Neural crest cell (in vitro differentiated cells): ENCODE measurements at places on chromosomes 4 and X. TPM values are rescaled to one million over a fixed set of nuclear protein-coding genes. Genes with fewer than 3 reads are reported as not detected.

- no peaks in the 10 kb centered on the region for H3K36me3 ChIP-seq
- H3K4me3 ChIP-seq = no peak overlapping the region
- H3K4me1 ChIP-seq = no peaks in the 10 kb centered on the region
Measured at GRCh38 chr4:8910100-8910821, 38.6 kb upstream of the HMX1 start.

- H3K4me1 ChIP-seq = peaks cover 41% of the 10 kb centered on the region
- no peak for DNase-seq
- peak overlapping the region; percentile 55 for H3K4me3 ChIP-seq
- H3K27ac ChIP-seq = no peak overlapping the region
- peaks cover 7% of the 10 kb centered on the region for H3K36me3 ChIP-seq
Measured at GRCh38 chr4:17814140-17814539, 3.4 kb downstream of the NCAPG start.

DNA sequence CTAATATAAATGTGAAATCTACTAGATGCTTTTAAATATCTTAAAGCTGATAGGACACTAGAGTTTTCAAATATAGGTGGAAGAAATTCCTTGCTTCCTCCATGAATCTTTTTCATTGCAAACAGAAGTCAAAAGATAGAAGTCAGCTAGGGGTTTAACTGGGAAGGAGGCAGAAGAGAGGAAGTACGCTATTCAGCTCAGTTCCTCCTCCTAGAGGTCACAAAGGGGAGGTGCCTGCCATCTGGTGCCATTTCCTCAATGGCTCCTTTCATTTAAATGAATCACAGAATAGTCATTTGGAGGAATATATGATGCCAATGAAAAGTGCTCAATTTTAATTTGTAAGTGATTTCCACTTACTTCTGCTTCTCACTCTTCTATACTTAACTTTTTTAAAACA lies 8.5 kb downstream of the COL25A1 start:
- peaks cover 2% of the 10 kb centered on the region for H3K36me3 ChIP-seq
- no peak for DNase-seq
- no peak overlapping the region for H3K27ac ChIP-seq
- peak overlapping the region; percentile 19 for H3K4me3 ChIP-seq

- H3K27ac ChIP-seq = no peak overlapping the region
- H3K4me1 ChIP-seq = peaks cover 4% of the 10 kb centered on the region
- no peak overlapping the region for H3K4me3 ChIP-seq
- no peak for DNase-seq
- no peaks in the 10 kb centered on the region for H3K27me3 ChIP-seq
Measured at GRCh38 chr4:151581570-151581969, 172.6 kb downstream of the FHIP1A start.

- H3K27ac ChIP-seq = no peak overlapping the region
- no peaks in the 10 kb centered on the region for H3K27me3 ChIP-seq
- DNase-seq = no peak
- H3K36me3 ChIP-seq = no peaks in the 10 kb centered on the region
Measured at GRCh38 chr4:22029803-22030202, 81.2 kb upstream of the KCNIP4 start.

GRCh38 chrX:138745196-138745595 lies 33.7 kb upstream of the FGF13 start:
- peaks cover 8% of the 10 kb centered on the region for H3K4me1 ChIP-seq
- no peaks in the 10 kb centered on the region for H3K36me3 ChIP-seq
- no peak overlapping the region for H3K27ac ChIP-seq

DNA sequence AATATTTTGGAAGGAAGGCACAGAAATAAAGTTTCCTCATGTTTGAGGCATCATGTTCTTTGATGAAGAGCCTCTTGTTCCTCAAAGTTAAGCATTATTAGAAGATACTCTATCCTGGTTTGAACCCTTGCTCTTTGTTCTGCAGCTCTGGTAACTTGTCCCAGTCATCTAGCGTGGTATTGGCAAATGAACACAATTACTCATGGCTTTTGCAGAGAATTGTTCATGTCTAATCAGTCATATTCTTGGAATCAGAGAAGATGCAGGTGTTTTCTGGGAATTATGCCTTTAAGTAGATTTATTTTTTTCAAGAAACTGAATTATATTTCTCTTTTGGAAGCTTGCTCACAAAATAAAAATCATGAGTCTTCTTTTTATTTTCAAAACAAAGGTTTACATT lies 52.9 kb upstream of the HPGDS start:
- no peaks in the 10 kb centered on the region for H3K27me3 ChIP-seq
- no peaks in the 10 kb centered on the region for H3K36me3 ChIP-seq

DNA sequence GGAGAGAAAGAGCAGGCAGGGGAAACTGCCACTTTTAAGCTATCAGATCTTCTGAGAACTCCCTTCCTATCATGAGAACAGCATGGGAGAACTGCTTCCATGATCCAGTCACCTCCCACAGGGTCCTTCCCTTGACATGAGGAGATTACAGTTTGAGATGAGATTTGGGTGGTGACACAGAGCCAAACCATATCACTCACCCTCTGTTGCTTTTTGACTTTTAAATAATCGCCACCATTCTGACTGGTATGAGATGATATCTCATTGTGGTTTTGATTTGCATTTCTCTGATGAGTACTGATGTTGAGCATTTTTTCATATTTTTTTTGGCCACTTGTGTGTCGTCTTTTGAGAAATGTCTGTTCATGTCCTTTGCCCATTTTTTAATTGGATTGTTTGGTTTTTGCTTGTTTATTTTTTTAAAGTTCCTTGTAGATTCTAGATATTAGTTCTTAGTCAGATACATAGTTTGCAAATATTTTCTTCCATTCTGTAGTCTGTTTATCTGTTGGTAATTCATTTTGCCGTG lies 6.5 kb upstream of the PAQR3 start:
- H3K27ac ChIP-seq = no peak overlapping the region
- H3K4me1 ChIP-seq = no peaks in the 10 kb centered on the region
- peaks cover 48% of the 10 kb centered on the region for H3K27me3 ChIP-seq

GRCh38 chrX:102708900-102709299 lies 3.3 kb upstream of the GPRASP2 start:
- H3K4me1 ChIP-seq = peaks cover 6% of the 10 kb centered on the region
- no peaks in the 10 kb centered on the region for H3K27me3 ChIP-seq
- no peak overlapping the region for H3K27ac ChIP-seq
- DNase-seq = no peak

GRCh38 chrX:48972220-48973164 lies 848 bp upstream of the KCND1 start:
- peaks cover 16% of the 10 kb centered on the region for H3K36me3 ChIP-seq
- peaks cover 10% of the 10 kb centered on the region for H3K27me3 ChIP-seq
- peak overlapping the region; percentile 39 for H3K4me3 ChIP-seq
- peak; percentile 15 for DNase-seq
- no peak overlapping the region for H3K27ac ChIP-seq

- DNase-seq = no peak
- H3K4me3 ChIP-seq = no peak overlapping the region
- no peaks in the 10 kb centered on the region for H3K36me3 ChIP-seq
- no peaks in the 10 kb centered on the region for H3K27me3 ChIP-seq
Measured at GRCh38 chrX:110308220-110308619, 9.7 kb downstream of the AMMECR1 start.

DNA sequence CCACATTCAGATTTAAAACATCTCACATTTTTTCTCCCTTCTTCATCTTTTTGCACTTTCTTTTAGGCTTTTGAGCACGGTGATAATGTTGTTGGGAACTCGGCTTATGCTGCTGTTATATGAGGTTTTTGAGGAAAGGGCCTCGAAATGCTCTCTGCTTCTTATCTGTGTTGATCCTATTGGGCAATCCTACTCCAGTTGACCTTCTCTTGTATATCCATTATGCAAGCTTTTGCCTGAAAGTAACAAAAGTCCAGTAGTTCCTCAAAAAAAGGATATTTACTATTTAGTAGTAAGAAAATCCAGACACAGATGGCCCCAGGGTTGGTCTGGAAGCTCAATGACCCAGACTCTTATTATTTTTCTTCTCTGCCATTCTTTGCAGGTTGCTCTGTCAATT lies 57.7 kb upstream of the SPANXB1 start:
- H3K4me1 ChIP-seq = no peaks in the 10 kb centered on the region
- H3K36me3 ChIP-seq = no peaks in the 10 kb centered on the region
- no peak overlapping the region for H3K27ac ChIP-seq
- H3K27me3 ChIP-seq = no peaks in the 10 kb centered on the region
- no peak for DNase-seq
- H3K4me3 ChIP-seq = no peak overlapping the region

DNA sequence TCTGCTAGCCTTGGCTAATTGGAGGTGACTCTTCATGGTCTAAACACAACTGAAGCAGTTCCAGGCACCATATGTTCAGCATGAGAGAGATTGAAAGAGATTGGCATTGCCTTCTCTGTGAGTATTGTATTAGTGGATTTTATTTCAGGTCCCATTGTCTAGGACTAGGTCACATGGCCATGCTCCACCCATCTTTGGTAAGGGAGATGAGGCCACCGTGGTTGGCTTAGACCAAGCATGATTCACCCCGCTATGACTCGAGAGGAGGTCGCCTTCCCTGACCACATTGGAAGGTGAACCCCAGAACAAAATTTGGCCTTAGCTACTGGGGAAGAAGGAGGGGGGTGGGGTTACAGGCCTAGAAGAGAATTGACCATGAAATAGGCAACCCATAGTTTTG lies 109.9 kb upstream of the BCOR start:
- H3K27me3 ChIP-seq = no peaks in the 10 kb centered on the region
- H3K4me3 ChIP-seq = no peak overlapping the region
- no peak overlapping the region for H3K27ac ChIP-seq
- no peaks in the 10 kb centered on the region for H3K36me3 ChIP-seq
- peaks cover 7% of the 10 kb centered on the region for H3K4me1 ChIP-seq

DNA sequence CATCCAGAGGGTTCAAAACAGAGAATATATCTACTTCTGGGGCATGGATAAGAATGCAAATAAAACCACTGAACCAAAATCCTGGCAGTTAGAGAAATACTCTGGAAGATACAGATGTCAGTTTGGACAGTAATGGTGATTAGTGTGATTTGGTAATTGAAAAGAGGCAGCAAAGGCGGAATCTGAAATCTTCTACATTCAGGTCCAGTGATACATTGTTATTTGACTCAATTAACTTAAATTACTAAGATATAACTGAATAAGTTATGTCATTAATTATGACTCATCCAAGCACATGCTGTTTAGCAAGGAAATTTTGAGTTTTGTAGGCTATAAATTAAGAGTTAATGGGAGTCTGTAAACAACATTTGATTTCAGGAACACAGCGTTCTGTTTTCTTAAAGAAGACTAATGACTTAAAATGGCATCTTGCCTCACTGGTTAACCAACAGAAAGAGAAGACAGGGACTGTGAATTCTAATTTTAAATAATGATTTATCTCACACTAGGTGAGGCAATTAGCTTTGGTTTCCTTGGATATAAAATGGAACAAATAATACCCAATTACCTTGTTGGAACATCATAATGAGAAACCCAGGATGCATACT lies 937.1 kb downstream of the PDHA2 start:
- H3K36me3 ChIP-seq = no peaks in the 10 kb centered on the region
- no peak overlapping the region for H3K27ac ChIP-seq
- H3K4me3 ChIP-seq = no peak overlapping the region
- no peaks in the 10 kb centered on the region for H3K4me1 ChIP-seq
- DNase-seq = no peak

GRCh38 chr4:13793020-13793710 lies 165.6 kb upstream of the BOD1L1 start:
- no peak overlapping the region for H3K27ac ChIP-seq
- no peaks in the 10 kb centered on the region for H3K36me3 ChIP-seq
- no peak for DNase-seq
- H3K4me1 ChIP-seq = no peaks in the 10 kb centered on the region
- H3K27me3 ChIP-seq = no peaks in the 10 kb centered on the region

The SRPX gene
- total RNA-seq = 3.6 and 3.7 TPM in 2 replicates

The TSPAN7 gene
- 9.1 and 9.7 TPM in 2 replicates for total RNA-seq

The NEUROG2 gene
- total RNA-seq = 4.1 and 4.2 TPM in 2 replicates

The APLN gene
- 1.2 and 1.3 TPM in 2 replicates for total RNA-seq

The TCEAL6 gene
- not detected in 2 replicates for total RNA-seq

The RAI2 gene
- 0.63 and 0.77 TPM in 2 replicates for total RNA-seq
